ENCODE measurements at places on chromosomes 2 and 18. TPM values are rescaled to one million over a fixed set of nuclear protein-coding genes. Genes with fewer than 3 reads are reported as not detected.

DNA sequence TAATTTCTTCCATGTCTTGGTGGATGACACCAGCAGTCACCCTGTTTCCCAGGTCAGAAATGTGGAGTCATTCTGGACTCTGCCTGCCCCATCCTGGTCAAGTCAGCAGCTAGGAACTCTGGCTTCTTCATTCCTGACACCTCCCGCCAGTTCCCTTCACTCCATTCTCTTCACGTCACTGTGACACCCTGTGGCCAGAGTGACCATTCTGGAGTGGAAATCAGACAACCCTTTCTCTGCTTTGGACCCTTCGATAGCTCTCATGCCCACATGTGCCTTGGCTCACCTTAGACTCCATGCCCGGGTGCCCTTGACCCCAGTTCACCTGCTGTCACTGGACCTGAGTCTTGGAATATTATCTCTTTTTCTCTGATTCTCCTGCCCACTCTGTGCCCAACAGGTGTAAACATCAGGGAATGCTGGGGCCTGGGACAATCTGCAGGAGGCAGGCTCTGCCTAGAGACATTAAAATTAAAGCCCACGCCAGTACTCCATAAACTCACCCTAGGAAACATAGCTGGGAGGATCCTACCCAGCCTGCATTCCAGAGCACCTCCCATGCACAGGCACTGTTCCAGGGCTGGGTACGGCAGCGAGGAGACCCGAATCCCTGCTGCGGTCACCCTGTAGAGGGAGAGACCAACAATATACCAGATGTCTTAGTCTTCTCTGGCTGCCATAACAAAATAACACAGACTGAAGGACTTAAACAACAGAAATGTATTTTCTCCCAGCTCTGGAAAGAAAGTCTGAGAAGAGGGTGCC, 41.1 kb upstream of the FAHD2A start:
- H3K4me3 ChIP-seq = no peak overlapping the region
- H3K27me3 ChIP-seq = peaks cover 2% of the 10 kb centered on the region
- no peak for DNase-seq
- H3K4me1 ChIP-seq = peaks cover 10% of the 10 kb centered on the region

DNA sequence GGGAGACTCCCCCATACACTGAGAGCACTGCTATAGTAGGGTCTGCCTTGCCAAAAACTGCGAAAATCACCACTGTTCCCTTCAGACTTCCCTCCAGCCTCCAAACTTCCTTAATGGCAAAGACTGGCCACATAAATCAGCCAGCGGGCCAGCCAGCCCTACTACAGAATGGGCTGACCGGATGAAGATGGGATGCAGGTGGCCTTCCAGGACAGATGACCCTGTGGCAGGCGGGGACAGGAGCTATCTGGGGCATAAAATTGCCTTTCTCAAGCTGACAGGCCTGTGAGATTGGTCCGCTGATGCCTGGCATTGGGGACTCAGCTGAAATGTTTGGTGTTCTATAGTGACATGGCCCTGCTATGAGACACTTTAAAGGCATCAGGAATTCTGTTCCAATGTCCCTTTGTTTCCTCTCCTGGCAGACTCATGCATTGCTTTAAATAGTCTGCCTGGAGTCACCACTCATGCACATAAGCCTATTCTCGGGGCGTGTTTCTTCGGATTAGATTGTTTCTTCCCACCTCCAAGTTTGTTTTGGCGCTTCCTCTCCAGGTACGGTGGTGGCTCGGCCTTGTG, 135.9 kb downstream of the ALPK2 start:
- no peak overlapping the region for H3K4me3 ChIP-seq
- H3K27ac ChIP-seq = no peak overlapping the region
- H3K4me1 ChIP-seq = peaks cover 28% of the 10 kb centered on the region
- DNase-seq = no peak

DNA sequence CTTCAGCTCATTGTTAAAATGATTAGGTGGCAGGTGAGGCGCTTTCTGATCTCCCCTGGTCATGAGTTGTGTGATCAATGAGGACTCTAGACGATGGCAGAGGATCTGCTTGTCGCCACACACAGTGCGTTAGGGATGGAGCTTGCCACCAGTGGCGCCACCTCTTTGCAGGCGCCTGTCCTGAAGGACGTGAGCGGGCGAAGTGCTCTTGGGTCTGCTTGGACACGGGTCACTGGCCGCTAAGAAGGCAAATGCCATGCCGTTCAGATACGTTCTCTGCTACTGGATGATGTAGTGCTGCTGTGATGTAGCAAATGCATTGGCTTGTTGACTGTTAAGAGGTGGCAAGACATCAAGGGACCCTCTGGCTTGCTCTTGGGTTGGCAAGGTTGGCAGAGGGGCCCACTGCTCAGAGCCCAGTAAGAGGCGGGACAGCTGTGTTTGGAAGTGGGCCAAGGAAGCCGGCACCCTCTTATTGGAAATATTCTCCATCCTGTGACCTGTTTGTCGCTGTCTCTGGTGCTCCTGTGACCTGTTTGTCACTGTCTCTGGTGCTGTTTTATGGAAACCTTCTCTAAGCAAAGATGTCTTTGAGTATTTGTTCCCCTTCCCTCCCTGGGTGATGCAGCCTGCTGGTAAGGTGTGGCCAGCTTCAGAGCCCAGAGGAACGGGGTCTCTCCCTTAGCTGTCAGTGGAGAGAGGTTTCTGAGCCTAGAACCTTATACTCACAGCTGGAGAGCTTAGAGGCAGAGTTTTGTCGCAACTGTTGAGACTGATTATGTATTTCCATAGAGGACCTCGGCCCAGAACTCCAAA, 14.6 kb downstream of the LDLRAD4 start:
- H3K27ac ChIP-seq = peak overlapping the region; percentile 29
- H3K4me3 ChIP-seq = no peak overlapping the region
- peaks cover 28% of the 10 kb centered on the region for H3K4me1 ChIP-seq
- DNase-seq = no peak

DNA sequence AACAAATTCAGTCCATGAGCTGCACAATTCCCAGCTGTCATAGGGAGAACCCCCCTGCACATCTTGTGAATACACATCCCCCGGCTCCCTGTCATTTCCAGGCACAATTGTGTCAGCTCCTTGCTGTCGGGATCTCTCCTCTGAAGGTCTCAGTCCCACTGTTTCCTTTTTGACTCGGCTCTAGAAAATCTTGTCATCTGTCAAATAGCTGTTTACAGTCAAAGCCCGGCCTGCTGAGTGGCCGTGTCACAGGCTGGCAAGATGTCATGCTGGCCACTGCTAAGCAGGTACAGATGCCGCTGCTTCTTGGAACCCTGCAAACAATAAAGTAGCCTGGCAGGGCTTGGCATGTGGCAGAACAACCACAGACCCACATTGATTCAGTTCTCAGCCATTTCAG, 61.7 kb downstream of the LYPD1 start:
- no peak overlapping the region for H3K4me3 ChIP-seq
- no peaks in the 10 kb centered on the region for H3K36me3 ChIP-seq
- H3K27me3 ChIP-seq = peaks cover 2% of the 10 kb centered on the region

GRCh38 chr2:15205562-15205961, 355.6 kb downstream of the NBAS start:
- no peaks in the 10 kb centered on the region for H3K27me3 ChIP-seq
- DNase-seq = no peak
- peaks cover 2% of the 10 kb centered on the region for H3K36me3 ChIP-seq
- no peaks in the 10 kb centered on the region for H3K4me1 ChIP-seq
- H3K4me3 ChIP-seq = no peak overlapping the region

The IL36A gene
- not detected for total RNA-seq

DNA sequence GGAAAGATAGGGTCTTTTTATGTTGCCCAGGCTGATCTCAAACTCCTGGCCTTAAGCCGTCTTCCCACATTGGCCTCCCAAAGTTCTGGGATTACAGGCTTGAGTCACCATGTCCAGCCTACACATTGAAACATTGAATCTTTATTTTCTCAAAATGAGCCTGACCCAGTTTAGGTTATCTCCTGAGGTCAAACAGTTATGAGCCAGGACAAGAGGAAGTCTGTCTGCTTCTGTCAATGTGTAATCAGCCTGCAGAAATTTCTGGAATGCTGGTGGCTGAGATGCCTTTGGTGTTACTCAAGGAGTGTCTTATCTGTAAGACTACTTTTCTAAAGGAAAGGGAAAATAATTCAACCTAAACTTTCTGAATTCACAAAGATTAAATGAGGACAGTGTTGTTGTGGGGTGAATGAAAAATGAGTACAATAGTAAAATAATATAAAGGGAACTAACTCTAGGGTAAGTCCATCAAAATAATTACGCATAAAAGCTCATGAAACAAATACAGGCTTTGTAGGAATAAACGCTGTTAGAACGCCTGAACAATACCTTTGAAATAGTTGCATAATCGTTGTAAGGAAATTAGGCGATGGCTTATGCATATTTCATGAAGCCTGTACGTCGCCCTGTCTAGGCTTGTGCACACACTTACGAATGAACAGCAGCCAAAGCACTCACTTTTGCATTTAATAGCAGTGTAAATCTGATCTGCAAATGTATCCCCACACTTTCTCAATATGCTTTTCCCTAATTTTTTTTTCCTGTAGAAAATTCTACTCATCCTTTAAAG, 260.8 kb downstream of the RDH14 start:
- H3K4me1 ChIP-seq = no peaks in the 10 kb centered on the region
- no peak overlapping the region for H3K4me3 ChIP-seq
- no peak overlapping the region for H3K27ac ChIP-seq
- H3K27me3 ChIP-seq = no peaks in the 10 kb centered on the region
- no peaks in the 10 kb centered on the region for H3K36me3 ChIP-seq

The CDH19 gene
- 2.3 TPM for total RNA-seq

GRCh38 chr2:66414896-66415295, 20.0 kb upstream of the MEIS1 start:
- no peak for DNase-seq
- H3K27ac ChIP-seq = no peak overlapping the region
- no peaks in the 10 kb centered on the region for H3K36me3 ChIP-seq
- H3K4me1 ChIP-seq = no peaks in the 10 kb centered on the region
- H3K4me3 ChIP-seq = no peak overlapping the region
